Skeletal muscle tissue (tissue), 5 donors: ENCODE measurements at places on chromosomes 7 and 10. TPM values are rescaled to one million over a fixed set of nuclear protein-coding genes. Genes with fewer than 3 reads are reported as not detected.

ZFYVE27 gene
- total RNA-seq: 8.4 TPM

STEAP1B gene
- total RNA-seq: 4.7 TPM

MPP7 gene
- total RNA-seq: 5.7 TPM

DLD gene
- 69.4 TPM for total RNA-seq

CNTNAP2 gene
- total RNA-seq: 14.1 TPM

EPHA1 gene
- 0.52 TPM for total RNA-seq

NRF1 gene
- 17.2 TPM for total RNA-seq

FAM3C gene
- total RNA-seq: 51.1 TPM

PYROXD2 gene
- 11.0 TPM for total RNA-seq

OR2A7 gene
- total RNA-seq: not detected

MUC12 gene
- total RNA-seq: not detected

SEC61G gene
- total RNA-seq: 196 TPM
